ENCODE measurements at places on chromosomes 2 and 18.

- DNase-seq: no peak
Observed at GRCh38 chr2:224293976-224294375, 107.9 kb downstream of the FAM124B start.

DNA sequence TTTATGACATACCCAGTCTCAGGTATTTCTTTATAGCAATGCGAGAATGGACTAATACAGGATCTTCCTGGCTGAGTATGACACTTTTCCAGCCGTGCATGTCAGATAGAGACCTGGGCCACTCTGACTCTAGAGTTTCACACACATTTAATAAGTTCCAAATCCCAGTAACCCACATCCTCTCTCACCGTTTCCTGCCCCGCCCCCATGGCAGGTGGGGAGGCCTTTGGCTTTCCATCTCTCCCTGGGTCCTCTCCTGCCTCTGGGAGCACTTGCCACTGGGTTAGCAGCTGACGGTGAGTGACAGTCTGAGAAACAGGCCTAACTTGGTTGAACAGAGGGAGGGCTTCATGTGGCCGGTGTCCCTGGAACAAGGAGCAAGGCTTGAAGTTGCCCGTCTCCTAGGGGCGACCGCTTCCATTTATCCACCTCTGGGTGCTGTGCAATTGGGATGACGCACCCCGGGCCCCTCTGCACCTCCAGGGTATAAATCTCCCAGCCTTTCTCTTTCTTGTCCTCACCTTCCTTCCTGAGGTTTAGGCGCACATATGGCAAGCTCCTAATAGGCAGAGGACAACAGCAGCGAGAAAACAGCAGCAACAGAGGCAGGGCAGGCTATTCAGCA, 152.7 kb upstream of the HDAC4 start:
- no peak for DNase-seq

DNA sequence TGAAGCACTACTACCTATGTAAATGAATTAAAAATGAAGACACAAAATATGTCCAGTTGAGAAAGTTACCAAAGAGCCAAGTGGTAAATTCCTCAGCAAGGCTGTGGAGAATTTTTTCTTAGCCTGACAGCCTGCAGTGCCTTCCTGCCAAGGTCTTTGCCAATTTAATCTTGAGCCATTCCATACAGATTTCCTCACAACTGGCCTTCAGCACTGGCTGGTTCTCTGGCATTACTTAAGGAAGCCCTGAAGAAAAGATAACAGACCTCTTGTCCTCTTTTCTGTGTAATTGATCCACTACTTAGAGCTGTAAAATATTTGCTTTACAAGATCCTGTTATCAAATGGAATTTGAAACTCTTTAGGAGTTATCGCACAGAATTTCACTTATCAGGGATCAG, 334.2 kb upstream of the LRRTM1 start:
- DNase-seq: no peak

GRCh38 chr2:38128653-38129052, 52.7 kb upstream of the CYP1B1 start:
- DNase-seq: no peak

DNA sequence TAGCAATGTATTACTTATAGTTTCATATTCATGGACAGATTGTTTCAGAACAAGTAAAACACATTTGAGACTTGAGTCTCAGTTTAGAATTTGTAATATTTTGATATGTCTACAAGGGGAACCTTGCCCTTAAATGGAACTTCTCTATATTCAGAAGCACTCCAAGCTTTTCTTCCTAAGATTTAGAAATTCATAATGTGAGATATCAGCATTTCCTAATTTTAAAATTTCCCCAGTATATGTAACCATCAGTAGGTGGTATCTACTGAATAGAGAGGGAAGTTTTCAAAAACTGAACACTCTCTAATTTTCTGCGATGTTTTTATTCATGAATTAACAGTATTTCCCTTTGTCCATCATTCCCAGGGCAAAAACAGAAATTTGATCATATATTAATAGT, 7.6 kb downstream of the ANKRD62 start:
- DNase-seq: no peak

DNA sequence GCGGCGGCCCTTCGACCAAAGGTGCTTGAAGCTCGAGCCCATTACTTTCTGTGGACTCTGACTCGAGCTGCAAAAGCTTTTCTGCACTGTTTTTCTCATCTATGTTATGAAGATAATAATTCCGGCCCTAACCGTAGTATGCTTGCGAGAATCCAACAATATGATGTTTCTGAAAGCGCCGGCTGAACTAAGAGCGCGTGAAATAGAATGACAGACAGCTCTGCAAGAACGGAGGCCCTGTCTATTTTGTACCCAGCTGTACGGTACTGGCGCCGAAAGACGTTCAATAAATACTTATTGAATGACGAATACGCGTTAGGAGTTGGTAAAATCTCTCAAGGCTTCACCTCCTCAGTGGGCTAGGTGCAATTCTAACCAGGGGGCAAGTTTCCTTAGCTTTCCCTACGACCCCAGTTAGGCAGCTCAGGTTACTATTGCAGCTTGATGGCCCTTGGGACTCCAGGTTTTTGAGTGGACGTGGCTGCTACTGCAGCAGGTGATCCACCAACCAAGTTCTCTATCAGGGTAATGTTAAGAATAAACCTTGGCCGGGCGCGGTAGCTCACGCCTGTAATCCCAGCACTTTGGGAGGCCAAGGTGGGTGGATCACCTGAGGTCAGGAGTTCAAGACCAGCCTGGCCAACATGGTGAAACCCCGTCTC, 570 bp downstream of the SCRN3 start:
- no peak for DNase-seq

DNA sequence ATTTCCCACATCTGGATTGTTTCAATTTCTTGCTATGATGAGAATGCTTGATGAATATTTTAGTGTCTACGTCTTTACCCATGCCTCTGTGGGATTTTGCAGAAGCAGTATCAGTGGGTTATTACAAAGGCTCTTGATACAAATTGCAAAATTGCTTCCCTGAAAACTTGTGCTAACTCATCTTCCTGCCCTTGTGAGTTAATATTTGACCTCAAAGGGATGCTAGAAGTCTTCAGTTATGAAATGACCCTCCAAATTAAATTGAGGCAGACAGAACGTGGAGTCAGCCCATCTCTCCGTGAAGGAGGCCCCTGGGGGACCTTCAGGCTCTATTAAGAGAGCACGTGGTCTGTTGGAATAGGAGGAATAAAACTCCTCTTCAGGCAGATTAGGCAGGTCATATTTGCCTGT, 239.2 kb upstream of the HS6ST1 start:
- no peak for DNase-seq

DNA sequence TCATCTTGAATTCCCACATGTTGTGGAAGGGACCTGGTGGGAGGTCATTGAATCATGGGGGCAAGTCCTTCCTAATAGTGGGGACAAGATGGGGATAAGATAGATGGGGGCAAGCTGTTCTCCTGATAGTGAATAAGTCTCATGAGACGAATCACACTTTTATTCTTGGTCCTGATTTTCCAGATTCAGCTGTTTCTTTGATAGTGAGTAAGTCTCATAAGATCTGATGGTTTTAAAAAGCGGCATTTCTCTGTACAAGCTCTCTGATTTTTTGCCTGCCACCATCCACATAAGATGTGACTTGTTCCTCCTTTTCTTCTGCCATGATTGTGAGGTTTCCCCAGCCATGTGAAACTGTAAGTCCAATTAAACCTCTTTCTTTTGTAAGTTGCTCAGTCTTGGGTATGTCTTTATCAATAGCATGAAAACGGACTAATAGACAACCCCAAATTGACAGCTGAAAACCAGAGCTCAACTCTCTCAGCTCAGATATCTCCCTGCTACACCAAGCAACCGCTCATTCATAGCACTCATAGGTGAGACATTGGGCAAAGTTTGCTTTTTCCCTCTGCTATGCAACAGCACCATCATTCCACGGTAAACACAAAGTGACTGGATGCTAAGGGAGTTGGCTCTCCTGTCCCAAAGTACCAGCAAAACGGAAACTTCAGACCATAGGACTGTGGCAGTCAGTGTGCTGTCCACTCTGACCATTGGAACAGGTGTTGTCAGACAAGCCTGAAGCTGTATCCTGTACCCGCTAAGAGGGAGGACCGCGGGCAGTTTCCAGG, 44.9 kb upstream of the TBC1D8 start:
- DNase-seq: no peak

DNA sequence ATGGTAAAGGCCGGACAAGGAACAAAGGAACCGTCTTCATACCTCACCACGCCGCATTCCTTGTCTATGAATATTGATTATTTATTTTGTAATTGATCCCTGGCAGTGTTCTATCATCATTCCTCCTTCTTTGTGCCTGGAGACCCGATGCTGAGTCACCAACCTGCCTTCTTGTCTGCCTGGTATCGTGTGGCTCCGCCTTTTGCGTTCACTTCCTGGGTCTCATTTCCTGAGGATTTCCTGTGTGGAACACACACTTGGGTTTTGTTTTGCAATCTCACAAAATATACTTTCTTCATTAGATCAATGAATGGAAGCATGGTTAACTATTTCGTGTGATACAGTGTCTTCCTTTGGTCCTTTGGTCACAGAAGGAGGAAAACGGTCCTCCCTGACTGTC, 95.5 kb upstream of the SNTG2 start:
- DNase-seq: no peak

DNA sequence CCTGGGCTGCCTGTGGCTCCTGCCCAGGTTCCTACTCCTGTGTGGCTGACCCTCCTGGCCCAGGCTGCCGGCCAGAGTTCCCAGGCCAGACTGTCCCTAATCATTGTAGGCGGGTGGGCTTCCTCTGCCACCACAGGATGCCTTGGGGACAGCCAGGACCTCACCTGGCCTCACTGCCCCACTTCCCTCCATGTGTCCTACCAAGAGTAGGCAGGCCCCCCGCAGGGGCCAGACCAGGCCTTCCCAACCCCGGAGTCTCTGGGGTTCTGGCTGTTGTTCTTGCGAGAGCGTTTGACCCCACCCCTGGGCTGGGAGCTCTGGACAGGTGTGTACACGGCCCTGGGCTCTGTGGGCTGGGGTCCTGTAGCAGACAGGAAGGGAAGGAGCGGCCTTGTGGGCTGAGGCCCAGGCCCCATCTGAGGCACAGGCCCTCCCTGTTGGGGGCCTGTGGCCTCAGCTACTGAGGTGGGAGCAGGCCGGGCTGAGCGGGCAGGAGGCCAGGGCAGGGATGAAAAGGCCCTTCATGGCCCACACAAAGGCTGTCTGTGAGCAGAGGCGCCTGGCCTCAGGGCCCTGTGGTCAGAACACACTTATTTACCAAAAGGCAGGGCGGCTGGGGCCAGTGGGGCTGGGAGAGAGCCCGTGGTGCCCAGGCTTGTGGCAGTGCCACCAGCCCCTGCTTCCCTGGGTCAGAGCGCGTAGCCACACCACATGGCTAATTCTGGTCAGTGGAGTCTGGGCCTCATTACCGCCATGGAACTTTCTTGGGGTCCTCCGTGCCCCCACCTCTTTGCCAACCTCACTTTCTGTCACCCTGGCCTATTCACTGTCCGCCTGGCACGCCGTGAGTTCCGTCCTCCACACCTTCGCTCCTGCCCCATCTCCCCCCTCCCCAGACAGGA, 2.0 kb downstream of the SNORC start:
- DNase-seq: no peak

DNA sequence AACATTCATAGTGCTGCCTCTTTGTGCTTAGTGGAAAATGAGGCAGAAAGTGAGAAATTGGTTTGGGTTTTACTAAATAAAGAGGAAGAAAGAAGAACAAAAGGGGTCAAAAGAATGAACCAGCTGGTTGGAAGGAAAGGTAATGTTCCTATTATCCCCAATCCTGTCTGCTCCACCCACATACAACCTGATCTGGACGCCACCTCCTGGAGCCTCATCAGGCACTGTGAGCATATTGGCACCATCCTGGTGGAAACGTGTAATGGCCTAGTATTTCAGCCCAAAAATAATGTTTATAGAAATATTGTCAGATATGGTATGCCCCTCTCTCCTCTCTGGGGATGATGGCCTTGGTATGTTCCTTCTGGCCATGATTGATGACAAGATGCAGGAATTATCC, 35.6 kb upstream of the ASNSD1 start:
- no peak for DNase-seq

DNA sequence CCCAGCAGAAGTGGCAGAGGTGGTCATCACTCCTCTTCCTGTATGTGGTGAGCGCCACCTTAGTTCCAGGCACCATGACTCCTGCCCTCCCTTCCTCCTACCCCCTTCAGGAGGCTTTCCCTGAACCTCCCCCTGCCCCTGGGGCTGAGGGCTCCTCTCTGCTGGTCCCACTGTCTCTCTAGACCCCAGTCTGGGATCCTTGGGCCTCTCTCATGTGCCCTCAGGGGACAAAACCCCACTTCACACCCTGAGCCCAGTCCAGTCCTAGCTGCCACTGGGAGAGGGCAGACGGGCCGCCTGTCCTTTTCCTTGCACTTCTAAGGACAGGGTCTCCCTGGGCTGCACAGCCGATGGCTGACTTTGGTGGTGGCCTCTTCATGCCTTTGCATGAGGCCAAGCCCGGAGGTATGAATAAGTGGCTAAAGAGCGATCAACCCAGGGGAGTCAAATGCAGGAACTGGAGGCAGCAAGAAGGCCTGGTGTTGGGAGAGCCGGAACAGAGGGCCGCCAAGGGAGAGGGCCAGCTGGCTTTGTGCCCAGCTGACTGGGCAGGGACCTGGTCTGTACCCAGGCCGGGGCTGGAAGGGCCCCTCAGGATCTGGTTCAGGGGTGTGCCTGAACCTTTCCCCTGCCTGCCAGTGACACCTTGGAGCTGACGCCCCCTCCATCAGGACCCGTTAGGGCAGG, 29.5 kb downstream of the GLI2 start:
- no peak for DNase-seq

DNA sequence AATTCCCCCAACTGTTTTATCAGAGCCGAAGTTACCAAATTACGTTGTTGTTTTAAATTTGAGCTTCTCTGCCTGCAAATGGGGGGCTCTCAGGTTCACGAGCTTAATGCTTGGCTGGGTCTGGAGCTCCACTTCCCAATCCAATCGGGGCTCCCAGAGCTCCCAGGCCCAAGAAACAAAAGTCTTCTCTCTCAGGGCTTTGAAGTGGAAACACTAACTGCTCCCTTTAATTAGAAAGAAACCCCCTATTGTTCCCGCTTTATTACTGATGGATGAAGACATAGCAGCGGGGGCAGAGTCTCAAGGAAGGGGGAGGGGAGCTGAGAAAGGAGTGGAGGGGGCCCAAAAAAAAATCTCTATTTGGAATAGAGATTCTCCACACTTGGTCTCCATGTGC, 15.6 kb upstream of the PKDCC start:
- no peak for DNase-seq

DNA sequence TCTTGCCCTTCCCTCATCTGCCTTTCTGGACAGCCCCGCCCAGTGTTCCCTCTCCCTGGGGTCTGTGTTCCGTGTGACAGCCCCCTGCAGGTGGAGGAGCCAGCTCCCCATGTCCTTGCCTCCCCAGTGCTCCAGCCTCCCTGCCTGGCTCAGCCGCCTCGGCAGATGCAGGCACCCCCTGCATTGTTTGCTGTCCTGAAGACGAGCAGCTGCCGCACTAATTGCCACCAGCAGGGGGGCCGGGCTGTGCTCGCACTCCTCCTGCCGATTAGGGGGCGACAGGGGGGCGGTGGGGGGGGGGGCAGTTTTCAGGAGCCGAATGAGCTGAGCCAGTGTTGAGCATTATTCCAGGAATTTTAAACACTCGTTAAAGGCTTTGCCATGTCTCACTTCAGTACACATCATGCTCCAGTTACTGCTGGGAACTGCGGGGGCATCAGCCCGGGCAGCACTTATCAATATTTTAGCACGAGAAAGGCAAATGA, 23.3 kb downstream of the SIX3 start:
- no peak for DNase-seq
